Esophagus squamous epithelium (tissue), 5 donors: ENCODE measurements at places on chromosomes 6 and 20. TPM values are rescaled to one million over a fixed set of nuclear protein-coding genes. Genes with fewer than 3 reads are reported as not detected.

Gene VSTM2L
- 0.53 TPM for total RNA-seq

Gene ABHD16B
- total RNA-seq, result not detected

Gene NANP
- 2.1 TPM for total RNA-seq

Gene OPN5
- total RNA-seq, result not detected

Gene LTA
- total RNA-seq, result not detected

Gene FAM83C
- total RNA-seq, result 38.5 TPM

Gene NPEPL1
- 36.0 TPM for total RNA-seq

Gene TRAPPC3L
- not detected for total RNA-seq

Gene BNIP5
- total RNA-seq, result not detected

Gene LPIN3
- total RNA-seq, result 38.6 TPM

Gene HTR1B
- total RNA-seq, result not detected

Gene FAM110A
- total RNA-seq, result 15.3 TPM

Gene MACROD2
- 3.8 TPM for total RNA-seq

Gene C20orf141
- total RNA-seq, result not detected
